ENCODE measurements at places on chromosomes 1 and 21.

DNA sequence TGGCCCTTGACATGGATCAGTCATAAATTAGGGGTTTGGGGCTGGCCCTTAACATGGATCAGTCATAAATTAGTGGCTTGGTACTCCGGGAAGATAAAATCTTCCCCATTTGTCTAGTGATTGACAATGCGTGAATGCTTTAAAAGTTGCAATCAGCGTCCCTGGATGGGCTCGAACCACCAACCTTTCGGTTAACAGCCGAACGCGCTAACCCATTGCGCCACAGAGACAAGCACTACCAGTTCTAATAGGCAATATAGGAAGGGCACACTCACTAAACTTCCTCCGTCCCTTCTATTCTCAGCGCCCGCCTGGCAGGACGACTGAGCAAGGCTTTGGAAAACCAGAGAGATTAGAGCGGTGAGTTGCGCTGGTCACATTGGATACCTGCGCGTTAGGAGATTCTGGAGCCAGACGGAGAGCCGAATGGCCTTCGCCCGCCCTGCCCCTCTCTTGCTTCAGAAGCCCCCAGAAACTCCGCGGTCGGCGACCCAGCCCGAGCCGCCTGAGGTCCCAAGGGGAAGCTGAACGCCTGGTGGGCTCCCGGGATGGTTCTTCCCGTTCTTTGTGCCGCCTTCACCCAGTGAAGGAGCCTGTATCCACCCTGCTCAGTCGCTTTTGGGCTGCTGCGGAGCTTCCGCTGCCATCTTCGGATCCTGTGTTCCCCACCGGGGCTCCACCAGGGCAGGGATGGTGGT, 235.9 kb downstream of the FAM72C start:
- DNase-seq: no peak

GRCh38 chr1:25082995-25083394, 149.3 kb downstream of the SYF2 start:
- no peak for DNase-seq

- DNase-seq: no peak
Observed at GRCh38 chr1:50750021-50750619, 209.9 kb downstream of the FAF1 start.

DNA sequence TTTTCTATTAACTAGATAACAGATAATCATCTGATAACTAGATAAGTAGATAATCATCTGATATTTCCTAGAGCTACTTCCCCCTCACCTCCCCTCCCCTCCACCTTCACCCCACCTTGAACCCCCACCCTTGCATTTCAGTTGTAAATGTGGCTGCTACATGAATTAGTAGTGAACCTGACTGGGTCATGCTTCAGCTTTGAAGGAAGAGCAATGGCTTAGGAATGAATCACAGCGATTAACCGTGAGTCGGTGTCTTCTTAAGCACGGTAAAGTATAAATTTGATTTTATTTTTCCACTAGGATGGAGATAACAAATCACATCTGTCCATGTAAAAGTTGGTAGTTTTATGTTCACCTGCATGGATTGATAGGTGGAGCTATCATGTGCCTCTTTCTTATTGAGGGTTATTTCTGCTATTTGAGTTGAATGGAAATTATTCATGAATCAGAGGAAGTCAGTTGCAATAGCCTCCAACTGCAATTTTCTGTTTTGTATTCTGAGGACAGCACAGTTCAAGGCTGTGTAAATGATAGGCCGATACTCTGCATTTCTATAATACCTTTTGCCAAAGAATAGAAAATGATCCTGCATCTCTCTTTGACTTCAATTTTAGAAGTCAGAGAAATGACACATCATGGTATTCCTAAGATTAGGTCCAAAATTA, 235.0 kb downstream of the PTGER3 start:
- no peak for DNase-seq

- no peak for DNase-seq
Observed at GRCh38 chr1:110450929-110451328, at the start of gene PROK1. Gene PROK1, plus strand, starts transcription at chr1:110451149. Its CDS starts 68 bp downstream, at chr1:110451217.

- peak; percentile 12 for DNase-seq
Observed at GRCh38 chr1:184075055-184076029, 23.8 kb downstream of the TSEN15 start.

DNA sequence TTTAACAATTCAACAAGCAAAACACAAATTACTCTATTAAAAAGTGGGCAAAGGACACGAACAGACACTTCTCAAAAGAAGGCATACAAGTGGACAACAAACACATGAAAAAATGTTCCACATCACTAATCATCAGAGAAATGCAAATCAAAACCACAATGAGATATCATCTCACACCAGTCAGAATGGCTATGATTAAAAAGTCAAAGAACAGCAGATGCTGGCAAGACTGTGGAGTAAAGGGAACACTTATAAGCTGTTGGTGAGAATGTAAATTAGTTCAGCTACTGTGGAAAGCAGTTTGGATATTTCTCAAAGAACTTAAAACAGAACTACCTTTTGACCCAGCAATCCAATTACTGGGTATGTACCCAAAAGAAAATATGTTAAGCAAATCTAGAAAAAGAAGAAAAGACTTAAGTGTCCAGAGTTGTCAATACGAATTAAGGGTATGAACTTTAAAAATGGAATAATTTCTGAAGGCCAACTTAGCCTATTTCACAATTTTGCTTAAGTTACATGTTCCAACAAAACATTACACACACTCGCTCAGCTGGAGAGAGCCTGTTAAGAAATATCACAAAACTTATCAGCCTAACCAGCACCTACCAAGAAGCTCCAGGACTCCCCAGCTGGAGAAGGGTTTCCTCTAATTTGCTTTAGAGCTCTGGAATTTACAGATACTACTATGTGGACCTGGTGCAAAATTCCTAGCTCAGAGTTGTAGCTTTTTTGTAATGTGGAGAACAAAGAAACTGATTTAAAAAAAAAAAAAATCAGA, 232.1 kb downstream of the DUSP10 start:
- no peak for DNase-seq

GRCh38 chr1:181588631-181589030, 105.3 kb downstream of the CACNA1E start:
- DNase-seq: no peak

DNA sequence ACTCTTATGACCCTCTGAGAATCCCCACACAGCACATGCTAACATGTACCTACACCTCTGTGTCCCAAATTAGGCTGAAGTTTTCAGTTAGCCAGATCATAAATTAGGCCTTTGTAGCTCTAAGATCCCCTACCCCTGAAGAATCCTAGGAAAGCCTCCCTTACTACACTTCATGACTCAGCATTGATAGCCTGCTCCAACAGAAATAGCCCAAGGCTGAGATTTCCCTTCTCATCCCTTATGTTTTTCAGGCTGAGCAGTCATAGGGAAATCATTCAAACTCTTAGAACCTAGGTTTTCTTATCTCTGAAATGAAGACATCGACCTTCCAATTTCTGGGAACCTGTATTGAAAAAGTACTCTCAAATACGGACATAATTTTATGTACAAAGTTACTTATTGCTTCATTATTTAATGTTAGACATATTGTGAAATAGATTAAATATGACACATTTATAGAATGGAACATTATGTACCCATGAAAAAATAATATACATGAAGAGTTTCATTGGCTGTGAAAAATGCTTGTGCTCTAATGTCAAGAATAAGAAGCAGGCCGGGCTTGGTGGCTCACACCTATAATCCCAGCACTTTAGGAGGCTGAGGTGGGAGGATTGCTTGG, 122.4 kb upstream of the UBE2U start:
- DNase-seq: no peak

DNA sequence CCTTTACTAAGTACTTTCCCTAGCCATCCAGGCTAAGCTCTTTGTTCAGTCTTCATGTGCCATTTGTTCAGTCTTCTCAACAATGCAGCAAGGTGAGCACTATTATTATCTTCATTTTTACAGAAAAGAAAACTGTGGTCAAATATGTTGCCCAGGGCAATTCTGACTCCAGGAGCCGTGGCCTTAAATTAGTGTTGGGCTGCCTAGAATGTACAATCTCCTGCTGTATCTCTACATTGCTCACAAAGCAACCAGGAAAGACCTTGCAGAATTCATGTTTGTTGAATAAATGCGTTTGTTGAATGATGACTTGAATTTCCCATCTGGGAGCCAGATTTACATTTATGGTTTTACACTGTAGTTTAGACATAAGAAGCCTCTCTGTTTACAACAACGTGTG, 14.2 kb downstream of the CD101 start:
- no peak for DNase-seq

- no peak for DNase-seq
Observed at GRCh38 chr1:206679738-206680211, 4.9 kb upstream of the MAPKAPK2 start.

DNA sequence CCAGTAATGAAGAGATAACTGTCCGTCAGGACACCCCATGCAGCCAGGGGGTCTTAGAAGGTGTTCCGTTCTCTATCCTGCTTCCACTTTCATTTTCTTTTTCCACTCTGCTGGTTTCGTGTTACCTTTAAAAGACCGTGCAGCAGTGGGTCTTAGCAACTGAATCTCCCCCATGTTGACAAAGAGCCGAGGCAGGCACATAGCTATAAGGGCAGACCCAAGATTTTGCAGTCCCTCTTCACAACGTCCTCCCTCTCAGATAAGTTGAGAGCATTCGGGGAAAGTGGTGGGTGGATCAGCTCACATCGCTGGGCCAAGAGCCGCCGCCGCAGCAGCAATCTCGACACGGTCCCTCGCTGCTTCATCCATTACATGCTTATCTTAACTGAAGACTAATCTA, 355.5 kb downstream of the LMO4 start:
- DNase-seq: no peak

DNA sequence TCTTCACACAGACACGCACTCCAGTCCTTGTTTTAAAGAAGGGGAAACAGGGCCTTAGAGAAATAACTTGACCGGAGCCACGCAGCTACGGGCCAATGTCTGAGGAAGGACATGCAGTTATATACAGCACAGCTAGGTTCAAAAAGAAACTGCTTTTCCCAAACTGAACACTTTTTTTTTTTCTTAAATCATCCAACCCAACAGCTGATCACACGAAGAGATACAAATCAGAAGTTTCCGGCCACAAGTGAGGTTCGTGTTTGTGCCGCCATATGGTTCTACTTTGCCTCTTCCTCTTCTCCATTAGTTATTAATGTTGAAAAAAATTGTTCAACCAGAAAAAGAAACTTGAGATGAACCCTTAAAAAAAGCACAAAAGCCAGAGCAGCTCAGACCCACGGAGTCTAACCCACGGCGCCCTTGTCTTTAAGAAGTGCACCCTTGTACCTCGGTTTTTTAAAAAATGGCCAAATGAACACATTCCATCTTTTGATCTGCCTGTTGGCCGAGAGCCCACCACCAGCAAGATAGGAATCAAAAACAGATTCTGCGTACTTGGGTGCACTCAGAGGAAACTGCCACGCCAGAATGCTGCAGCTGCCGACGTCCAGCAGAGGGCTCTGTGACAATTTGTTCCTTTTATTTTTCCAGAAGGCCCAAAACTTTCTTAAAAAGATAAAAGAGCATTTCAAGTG, 78.9 kb downstream of the SLC66A1 start:
- peak; percentile 59 for DNase-seq

DNA sequence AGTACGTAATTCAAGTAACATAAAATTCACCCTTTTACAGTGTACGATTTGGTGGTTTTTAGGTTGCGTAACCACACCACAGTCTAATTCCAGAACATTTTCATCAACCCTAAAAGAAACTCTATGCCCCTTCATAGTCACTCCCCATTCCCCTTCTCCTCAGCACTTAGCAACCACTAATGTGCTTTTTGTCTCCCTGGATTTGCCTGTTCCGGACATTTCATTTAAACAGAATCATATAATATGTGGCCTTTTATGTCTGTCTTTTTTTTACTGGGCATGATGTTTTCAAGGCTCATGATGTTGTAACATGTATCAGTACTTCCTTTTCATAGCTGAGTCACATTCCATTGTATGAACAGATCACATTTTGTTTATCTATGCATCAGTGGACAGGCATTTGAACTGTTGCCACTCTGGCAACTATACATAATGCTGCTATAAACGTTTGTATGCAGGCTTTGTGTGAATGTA, 20.8 kb downstream of the OBSCN start:
- DNase-seq: no peak

- no peak for DNase-seq
Observed at GRCh38 chr1:22920026-22920733, 52.5 kb downstream of the LACTBL1 start.

- no peak for DNase-seq
Observed at GRCh38 chr21:35427320-35428000, 378.4 kb upstream of the RUNX1 start.

DNA sequence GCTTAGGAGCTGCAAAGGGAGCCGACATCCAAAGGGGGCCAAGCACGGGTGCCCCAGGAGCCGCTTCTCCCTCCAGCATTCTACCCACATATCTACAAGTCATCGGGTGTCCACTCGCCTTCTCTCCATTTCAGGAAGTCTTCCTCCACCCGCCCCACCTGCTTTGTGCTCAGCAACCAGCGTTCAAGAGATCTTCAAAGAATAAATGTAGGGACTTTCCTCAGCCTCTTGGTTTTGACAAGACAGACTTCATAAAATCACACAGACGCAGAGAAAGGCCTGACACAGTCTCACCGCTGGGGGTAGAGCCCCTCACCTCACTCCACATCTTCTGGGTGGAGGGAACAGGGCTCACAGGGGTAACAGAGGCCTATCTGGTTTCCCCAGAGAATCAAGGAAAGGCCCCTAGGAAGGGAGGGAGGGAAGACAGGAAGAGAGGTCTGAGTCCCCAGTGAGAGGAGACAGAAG, 49.5 kb downstream of the SSBP3 start:
- DNase-seq: no peak

DNA sequence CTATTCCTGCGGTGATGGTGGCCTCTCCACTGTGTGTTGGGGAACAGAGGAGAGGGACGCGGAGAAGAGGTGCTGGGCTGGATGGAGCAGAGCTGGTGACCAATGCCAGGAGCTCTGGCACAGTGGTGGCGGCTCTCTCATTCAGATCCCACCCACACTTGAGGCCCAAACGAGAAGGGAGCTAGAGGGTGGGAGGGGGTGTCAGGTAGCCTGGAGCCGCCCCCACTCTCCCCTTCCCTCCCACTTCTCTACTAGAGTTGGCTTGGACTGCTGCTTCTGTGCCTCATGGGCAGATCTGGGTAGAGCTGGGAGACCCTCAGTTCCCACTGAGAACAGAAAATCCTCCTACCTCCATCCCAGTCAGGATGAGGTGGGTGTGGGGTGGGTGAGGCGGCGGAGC, 3.5 kb downstream of the TTC39A start:
- no peak for DNase-seq

GRCh38 chr1:21759818-21760217, 23.1 kb downstream of the USP48 start:
- no peak for DNase-seq

- no peak for DNase-seq
Observed at GRCh38 chr1:226542623-226543103, 5.9 kb upstream of the STUM start.

Measured in effector memory CD8-positive, alpha-beta T cell (primary cell).